Pulmonary artery endothelial cell (primary cell): ENCODE measurements at places on chromosomes 1 and 21. TPM values are rescaled to one million over a fixed set of nuclear protein-coding genes. Genes with fewer than 3 reads are reported as not detected.

DNA sequence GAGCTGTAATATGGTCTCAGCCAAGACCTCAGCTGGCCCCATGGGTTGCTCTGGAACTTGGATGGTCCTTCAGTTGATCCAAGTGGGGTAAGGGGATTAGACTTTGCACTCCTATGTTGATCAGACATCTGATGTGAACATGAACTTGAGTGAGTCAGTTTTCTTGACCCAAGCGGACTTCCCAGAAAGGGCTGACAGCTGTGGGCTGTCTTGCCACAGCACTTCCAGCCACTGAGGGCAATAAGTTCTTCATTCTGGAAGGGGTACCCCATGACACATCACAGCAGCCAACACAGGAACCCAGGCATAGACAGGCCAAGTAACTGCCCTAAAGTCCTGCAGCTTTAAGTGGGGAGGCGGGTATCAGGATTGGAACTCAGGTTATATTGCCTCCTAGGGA, 93.9 kb upstream of the USP24 start:
- no peak for DNase-seq

- DNase-seq = no peak
Measured at GRCh38 chr1:25549273-25550154, 6.1 kb downstream of the LDLRAP1 start.

GRCh38 chr1:30290581-30290980, 432.8 kb downstream of the MATN1 start:
- no peak for DNase-seq

- DNase-seq = no peak
Measured at GRCh38 chr1:244114892-244115291, 63.8 kb downstream of the ZBTB18 start.

DNA sequence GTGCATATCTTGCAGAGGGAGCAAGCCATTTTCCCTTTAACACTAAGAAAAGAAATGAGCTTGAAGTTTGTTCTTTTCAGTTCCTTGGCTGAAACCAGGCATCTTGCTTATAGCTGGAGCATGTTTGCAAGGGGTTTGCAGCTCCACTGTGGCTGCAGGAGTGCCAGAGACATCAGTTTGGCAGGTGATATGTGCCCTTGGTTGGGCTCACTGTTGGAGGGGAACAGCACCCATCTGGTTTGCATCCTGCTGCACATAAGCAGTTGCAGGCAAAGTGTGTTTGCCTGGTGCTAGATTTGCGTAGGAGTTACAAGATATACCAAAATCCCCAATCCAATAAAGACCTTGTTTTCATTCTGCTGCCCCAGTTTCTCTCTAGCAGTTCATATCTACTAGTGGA, 47.8 kb upstream of the IKBKE start:
- no peak for DNase-seq

- DNase-seq = no peak
Measured at GRCh38 chr1:182196897-182197870, 135.7 kb upstream of the ZNF648 start.

DNA sequence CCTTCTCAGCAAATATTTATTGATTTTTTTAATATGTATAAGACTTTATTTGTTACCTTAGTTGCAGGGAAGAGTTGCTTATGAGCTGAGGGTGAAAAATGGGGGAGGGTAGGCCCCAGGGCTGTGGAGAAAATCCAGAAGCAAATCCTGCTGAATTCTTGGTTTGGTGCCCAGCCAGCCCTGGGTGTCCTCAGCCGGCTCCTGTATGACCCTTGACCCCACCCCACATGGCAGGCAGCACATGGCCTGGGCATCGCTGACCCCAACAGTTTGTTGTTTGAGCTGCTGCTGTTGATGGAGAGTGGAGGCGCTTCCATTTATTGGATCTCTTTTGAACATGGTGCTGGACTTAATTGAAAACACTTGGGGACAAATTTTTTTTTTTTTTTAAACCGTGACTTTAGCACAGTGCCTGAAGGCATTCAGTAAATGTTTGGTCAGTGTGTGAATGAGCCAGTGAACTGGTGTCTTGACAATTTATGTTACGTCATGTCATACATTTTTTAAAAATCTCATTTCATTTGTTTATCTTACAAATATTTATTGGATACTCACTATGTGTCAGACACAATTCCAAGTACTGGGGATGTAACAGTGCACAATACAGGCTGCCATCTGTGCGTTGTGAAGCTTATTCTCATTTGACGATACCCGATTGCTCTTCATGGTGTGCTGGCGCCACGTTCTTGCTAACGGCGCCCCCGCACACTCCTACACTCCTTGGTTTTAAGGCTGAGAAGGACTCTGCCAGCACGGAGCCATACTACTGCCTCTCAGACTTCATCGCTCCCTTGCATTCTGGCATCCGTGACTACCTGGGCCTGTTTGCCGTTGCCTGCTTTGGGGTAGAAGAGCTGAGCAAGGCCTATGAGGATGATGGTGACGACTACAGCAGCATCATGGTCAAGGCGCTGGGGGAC, 98.8 kb downstream of the MTR start:
- no peak for DNase-seq

Gene TSSK3
- 0.20 TPM in 1 of 2 replicates, not detected in the other for total RNA-seq

Gene IGSF9
- total RNA-seq = 0.04 TPM in 1 of 2 replicates, not detected in the other

Gene KRTAP21-1
- not detected in 2 replicates for total RNA-seq

Gene AQP10
- total RNA-seq = 0.07 and 0.13 TPM in 2 replicates

Gene SLC44A5
- 3.0 and 13.3 TPM in 2 replicates for total RNA-seq

Gene IGFN1
- total RNA-seq = not detected in 2 replicates

Gene AKR1A1
- total RNA-seq = 154 and 172 TPM in 2 replicates

Gene LELP1
- not detected in 2 replicates for total RNA-seq

Gene SLC1A7
- total RNA-seq = not detected in 2 replicates

Gene PCNT
- total RNA-seq = 18.1 and 31.5 TPM in 2 replicates

Gene TMEM125
- not detected in 2 replicates for total RNA-seq
